Renal cortical epithelial cell (primary cell): ENCODE measurements at places on chromosomes 7 and 10. TPM values are rescaled to one million over a fixed set of nuclear protein-coding genes. Genes with fewer than 3 reads are reported as not detected.
A peak's percentile ranks its signal among the peaks of the same experiment; 100 is the strongest.

GRCh38 chr7:90459888-90460287 is 9.6 kb upstream of the PTTG1IP2 start:
- no peak for DNase-seq

GRCh38 chr7:81285142-81285871 is 366.5 kb upstream of the SEMA3C start:
- peak; percentile 51 for DNase-seq

DNA sequence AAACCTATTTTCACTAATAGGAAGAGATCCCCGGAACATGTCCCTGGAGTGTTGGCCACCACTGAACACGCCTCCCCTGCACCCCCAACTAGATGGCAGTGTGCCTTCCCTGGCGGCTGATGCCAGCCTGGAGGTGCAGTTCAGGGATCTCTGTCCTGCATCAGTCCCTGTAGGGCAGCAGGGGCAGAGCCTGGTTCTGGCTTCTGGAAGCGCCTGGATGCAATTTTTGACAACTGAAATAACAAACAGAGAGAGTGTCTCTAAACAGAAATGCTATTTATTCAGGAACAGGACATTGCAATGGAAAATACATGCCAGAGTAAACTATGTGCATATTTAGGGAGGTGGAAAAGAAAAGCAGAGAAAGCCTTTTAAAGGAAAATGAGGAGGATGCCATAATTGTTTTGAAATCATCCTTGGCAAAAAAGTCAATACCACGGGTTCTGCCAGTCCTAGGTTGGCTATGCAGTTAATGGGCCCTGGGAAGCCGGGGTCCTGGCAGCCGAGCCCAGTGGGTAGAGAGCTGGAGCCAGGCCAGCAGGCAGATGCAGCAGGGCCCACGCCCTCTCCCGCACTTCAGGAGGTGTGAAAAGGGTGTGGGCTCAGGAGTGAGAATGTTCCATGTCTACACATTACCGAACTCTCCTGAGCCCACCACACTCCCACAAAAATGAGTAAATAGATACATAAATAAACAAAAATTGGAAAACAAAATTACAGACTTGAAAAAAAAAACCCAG is 18.5 kb downstream of the ANTXRL start:
- DNase-seq, result no peak

CYP3A4 gene
- total RNA-seq, result 0.69 TPM in 1 of 2 replicates, not detected in the other

RELN gene
- total RNA-seq, result 3.0 and 4.8 TPM in 2 replicates

GIMAP2 gene
- total RNA-seq, result 0.85 and 1.2 TPM in 2 replicates
